ENCODE measurements at places on chromosomes 6 and 20.

DNA sequence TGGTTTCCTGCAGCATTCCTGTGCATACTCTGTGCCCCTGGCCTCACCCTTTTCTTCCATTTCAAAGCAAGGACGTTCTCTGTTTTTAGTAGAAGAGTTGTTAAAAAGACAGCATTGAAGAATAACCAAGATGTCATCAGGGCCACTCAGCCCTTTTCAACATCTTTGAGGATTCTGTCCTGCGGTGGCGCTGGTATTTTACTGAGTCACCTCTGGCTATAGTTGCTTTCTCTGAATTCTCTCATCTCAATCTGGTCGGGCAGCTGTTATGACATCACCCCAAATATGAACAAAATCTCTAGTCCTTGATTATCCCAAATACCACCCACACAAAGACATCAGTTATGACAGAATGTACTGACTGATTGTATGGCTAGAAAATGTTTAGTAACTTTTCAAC is 204.2 kb downstream of the GRIK2 start:
- no peak for DNase-seq

DNA sequence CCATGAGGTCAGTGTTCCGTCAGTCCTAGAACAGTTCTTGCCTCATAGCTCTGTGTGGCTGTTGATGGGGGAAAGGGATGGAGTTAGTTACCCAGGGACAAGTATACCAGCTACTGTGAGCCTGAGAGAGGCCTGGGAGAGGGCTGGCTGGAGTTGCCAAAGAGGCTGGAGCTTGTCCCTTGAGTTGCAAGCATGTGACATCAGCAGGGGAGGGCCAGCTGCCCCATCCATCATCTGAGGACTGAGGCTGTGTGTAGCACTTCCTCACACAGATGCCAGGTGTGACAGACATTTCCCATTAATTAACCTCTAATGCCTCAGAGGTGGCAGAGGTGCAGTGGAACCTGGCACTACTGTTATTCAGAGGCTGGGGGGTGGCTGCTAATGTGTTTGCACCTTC is 131.6 kb downstream of the PHACTR3 start:
- no peak for DNase-seq

- DNase-seq: no peak
Observed at GRCh38 chr6:167676666-167677421, 149.9 kb upstream of the AFDN start.

- DNase-seq: no peak
Observed at GRCh38 chr6:21900730-21901129, 307.2 kb downstream of the SOX4 start.

GRCh38 chr6:25555188-25555587 is 96.8 kb upstream of the SCGN start:
- DNase-seq: no peak

- DNase-seq: no peak
Observed at GRCh38 chr20:1879369-1879768, 15.8 kb upstream of the SIRPA start.
